NCI-H524 (cell line): ENCODE measurements at places on chromosomes 1 and 21.

- no peak for DNase-seq
These were observed 31.5 kb downstream of the PAPPA2 start for GRCh38 chr1:176494436-176494835.

DNA sequence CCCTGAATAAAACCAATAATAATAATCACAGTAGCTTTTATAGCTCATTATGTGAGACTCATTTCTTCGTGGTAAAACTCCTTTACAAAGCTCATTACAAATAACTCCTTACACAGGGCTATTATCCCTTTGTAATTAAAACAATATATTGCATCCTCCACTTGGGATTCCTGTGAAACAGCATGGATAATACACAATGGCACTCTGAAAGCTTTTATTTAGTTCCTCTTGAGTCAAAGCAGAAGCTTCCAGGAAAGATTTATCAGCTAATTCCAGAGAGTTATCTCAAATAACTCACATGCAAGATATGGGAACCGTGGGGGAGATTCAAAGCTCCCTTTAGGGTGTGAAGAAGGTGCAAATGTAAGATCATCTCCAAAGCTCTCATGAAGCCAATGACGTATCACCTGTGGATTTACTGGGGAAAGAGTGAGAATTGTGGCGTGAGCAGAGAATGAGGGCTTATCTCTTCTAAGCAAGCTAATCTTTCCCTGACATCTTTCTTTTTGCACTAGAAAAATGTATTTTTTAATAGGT, 60.4 kb upstream of the GJA5 start:
- no peak for DNase-seq

DNA sequence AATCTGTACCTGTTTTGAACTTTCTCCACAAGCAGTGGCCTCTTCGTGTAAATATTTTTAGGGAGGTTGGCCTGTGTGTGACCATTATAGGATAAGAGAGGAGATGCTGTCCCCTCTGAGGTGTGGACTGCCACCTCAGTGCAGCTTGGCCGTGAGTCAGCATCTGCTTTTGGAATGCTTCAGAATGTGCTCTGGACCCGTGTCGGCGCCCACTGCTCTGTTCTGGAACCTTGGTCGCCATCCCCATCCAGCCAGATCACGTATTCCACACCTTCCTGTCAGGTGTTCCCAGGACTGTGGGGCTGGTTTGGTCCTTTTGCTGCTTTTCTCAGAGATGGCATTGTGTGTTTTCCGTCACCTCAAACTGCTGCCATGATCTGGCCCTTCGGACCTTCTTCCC, 5.5 kb downstream of the UCK2 start:
- no peak for DNase-seq

DNA sequence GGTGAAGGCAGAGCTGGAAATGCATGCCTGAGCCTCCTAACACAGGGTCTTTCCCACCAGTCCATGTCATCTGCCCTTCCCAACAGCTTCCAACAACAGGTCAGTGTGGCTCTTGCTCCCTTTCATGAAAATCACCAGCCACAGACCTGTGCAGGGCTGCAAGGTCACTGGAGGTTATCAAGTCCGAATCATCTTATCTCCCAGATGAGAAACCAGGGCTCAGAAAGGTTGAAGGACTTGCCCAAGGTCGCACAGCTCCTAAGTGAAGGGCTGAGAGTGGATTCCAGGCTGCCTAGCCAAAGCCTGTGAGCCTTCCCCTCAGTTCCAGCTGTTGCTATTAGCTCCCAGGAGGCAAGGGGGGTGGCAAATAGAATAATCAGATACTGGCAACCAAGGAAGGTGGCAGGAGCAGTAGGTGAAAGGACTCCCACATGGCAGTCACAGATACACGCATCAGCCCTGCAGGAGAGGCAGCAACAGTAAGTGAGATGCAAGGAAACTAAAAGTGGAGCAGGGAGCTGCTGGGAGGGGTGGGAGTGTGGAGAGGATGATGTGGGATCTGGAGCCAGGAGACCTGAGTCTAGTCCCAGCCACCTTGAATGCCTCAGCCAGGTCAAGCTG, 74.2 kb downstream of the SSBP3 start:
- peak; percentile 51 for DNase-seq

GRCh38 chr1:209162651-209163050, 420.9 kb upstream of the CAMK1G start:
- DNase-seq: no peak

DNA sequence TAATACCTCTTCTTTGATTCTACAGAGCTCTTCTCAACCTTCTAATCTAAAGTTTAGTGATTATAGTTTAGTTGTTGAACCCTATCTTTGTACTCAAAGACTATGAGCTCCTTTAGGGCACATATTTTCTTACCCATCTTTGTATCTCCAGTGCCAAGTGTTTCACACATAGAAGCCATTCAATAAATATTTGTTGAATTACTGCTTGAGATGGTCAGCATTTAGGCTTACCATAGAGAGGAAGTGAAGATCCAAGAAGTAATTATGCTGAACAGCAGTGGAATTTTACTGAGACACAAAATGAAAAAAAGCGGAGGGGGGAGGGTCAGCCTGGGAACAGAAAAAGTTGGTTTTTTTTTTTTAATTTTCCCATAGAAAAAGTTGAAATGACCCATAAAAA, 21.9 kb downstream of the PIK3R3 start:
- DNase-seq: no peak

GRCh38 chr1:17027403-17027802, 15.7 kb upstream of the ATP13A2 start:
- no peak for DNase-seq

DNA sequence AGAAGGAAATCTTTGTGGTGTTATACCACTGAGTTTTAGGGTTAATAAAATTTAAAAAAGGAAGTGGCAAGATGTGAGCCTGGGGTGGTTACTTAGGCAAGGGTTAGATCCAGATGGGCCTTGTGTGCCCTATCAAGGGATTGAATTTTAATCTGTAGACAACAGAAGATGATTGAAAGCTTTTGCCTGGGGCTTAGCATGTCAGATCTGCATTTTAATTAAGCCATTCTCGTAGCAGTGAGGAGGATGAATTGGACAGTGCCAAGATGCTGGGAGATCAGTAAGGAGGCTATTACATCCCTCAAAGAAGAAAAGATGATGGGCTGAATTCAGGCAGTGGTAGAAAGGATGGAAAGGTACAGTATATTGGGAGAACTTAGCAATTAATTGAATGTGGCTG, 42.3 kb downstream of the HMGB4 start:
- peak; percentile 53 for DNase-seq

DNA sequence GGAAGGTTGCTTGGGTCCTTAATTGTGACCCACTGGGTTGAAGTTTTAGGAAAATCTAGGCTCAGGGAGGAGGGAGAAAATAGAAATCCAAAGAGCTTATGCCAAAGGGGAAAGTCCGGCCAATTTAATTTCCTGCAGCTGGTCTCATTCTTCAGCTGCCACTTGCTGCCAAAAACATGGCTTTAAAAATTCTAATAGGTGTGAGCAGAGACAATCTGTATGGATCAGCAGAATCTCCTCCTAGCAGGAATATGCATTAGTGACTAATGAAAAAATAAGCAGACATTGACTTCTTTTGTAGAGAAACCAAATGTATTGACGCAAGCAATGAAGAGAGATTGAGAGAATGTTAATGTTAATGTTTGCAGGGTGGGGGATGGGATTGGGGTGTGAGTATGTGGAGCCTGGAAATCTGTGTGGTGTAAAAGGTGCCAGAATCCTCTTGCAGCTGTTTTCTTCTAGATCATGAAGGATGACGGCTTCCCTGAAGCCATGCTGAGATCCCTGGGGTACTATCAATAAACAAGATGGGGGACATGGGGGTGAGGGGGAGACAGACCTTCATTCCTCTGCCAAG, 35.3 kb downstream of the VWA5B1 start:
- DNase-seq: no peak

DNA sequence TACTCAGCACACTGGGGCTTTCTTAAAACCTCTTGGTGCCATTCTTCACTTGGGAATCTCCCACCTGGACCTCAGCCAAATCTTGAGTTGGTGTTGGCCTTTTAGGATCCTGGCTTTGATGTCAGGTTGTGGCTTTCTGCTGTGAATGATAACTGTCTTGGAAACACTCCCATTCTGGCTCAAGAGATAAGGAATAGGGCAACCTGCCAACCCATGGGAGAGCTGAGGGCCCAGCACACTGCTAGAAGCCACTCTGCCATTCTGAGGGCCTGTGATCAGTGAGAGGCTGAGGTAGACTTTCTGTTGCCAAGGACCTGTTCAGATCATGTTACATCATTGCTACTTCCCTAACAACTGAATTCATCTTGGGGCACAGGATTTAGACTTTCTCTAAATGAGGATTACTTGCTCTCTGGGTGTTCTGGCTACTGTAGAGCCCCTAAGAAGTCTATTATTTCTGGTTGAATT, 45.8 kb downstream of the TTC39A start:
- DNase-seq: peak; percentile 22

- no peak for DNase-seq
These were observed 7.5 kb upstream of the FMO3 start for GRCh38 chr1:171083222-171083621.

DNA sequence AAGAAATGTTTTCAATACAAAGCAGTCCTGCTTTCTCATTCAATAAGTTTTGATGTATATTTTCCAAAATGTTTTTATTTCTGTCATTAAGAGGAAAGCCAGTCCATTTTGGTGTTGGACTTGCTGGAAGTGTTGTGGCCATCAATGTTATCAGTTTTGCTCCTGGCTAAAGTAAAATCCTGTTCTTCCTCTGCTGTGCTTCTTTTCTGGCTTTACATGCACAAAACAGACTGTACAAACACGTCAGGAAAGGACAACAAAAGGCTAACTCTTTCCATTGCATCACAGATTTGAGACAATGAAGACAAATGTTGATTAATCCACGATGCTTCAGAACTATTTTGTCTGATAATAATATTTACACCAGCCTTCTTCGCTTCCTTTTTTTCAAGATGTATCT, 735.4 kb downstream of the LTN1 start:
- no peak for DNase-seq

- DNase-seq: no peak
These were observed 52.0 kb downstream of the RUNX3 start for GRCh38 chr1:24878045-24878444.

DNA sequence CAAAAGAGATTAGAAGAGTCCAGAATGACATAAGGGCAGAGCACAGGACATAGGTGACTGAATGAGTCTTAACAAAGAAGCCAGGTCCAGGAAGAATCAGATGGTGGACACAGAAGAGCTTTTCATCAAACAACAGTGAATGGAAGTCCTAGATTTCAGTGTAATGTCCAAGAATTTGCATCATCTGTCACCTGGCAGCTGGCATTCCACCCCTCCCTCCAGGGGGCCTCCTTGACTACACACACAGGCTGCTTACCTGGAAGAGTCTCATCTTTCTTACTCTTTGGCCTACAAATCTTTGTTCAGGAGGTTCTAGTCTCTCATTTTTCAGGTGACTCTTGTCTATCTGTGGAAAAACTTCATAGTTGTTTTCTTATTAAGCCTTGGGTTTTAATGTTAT, 36.2 kb downstream of the GORAB start:
- DNase-seq: no peak

DNA sequence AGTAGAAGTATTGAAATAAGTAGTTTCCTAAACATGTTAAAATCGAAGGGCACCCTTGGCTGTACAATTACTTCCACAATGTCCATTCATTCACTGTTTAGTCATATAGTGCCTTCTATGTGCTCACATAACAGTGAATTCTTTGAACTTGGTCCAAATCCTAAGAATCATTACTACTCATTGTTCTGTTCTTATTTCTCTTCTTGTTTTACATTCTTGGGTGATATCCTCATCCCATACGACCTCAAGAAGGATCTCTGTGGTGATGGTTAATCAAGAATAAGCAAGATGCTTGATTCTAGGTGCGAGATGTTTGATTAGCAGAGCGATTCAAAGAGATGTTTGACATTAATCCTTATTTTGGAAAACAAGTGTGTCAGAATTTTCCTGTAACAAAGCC, 667.4 kb upstream of the ZP4 start:
- no peak for DNase-seq

DNA sequence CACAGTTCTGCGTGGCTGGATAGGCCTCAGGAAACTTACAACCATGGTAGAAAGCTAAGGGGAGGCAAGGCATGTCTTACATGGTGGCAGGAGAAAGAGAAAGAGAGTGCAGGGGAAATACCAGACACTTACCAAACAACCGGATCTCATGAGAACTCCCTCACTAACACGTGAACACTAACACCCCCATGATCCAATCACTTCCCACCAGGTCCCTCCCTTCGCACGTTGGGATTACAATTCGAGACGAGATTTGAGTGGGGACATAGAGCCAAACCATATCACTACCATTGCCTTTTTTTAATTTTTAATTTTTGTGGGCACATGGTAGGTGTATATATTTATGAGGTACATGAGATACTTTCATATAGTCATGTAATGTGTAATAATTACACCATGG, 23.8 kb upstream of the PPP1R8 start:
- DNase-seq: no peak

GRCh38 chr1:150410582-150411101, 46.7 kb downstream of the RPRD2 start:
- DNase-seq: no peak

DNA sequence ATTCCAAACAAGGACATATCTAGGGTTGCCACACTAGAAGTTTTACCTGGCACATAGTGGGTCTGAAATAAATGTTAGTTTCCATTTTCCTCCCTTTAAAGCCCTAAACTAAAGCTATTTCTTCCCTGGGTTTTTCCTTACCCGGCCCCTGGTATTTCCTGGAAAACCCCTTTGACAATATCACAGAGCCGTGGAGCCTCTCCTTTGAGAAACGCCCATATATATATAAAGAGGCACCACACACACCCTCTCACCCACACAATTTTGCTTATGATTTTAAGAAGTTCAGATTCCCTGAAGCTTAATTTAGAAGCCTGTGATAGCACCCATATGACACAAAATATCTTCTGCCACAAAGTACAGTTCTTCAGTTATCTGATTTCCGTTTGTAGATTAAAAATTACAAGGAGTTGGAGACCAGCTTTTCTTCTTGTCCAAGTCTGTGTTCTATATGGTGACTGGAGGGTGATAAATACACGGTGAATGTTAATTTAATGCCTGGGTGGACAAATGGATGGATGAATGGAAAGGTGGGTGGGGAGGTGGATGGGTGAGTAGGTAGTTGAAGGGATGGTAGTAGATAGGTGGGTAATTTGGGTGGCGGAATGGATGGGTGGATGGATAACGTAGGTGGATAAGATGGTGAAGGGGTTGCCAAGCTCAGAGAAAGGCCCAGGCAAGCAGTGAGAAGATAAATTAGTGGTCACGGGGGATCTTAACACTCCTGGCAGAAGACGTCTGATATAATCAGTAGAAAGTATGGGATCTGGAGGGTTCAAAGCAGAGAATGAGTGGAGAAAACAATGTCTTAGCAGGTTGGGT, 154.4 kb upstream of the FGGY start:
- no peak for DNase-seq

GRCh38 chr1:158998781-158999161, 10.9 kb upstream of the IFI16 start:
- DNase-seq: peak; percentile 1

- no peak for DNase-seq
These were observed 35.8 kb upstream of the RIPK4 start for GRCh38 chr21:41802684-41803083.

DNA sequence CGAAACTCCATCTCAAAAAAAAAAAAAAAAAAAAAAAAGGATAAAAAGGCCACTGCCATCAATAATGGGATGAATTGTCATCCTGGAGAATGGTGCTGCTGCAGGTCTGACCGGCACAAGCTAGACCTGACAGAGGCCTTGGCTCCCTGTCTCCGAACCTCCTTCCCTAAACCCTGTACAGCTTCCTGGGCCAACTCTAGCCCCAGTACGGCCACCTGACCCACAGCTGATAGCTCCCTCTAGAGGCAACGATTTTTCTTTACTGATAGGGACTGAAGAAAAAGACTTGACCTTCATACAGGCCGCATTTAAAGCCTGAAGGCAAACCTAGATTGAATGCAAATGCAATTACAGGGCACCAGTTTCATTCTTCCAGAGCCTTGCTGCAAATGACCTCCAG, 30.7 kb downstream of the NOL9 start:
- DNase-seq: peak; percentile 60
